Right kidney (tissue), 9 donors: ENCODE measurements at places on chromosomes 11 and 22.
A peak's percentile ranks its signal among the peaks of the same experiment; 100 is the strongest.

DNA sequence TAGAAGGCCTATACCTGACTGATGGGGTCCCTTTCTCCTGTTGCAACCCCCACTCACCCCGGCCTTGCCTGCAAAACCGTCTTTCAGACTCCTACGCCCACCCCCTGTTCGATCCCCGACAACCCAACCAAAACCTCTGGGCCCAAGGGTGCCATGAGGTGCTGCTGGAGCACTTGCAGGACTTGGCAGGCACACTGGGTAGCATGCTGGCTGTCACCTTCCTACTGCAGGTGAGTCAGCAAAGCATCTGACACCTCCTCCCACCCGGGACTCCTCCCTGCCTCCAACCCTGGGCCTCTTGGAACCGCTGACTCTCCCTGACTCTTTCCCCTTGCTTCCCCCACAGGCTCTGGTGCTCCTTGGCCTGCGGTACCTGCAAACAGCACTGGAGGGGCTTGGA is 1.2 kb downstream of the ROM1 start:
- DNase-seq: no peak

- peak; percentile 80 for DNase-seq
These were observed at the start of gene KCNE3 for GRCh38 chr11:74466916-74467885. KCNE3 (minus strand) TSS chr11:74467549; CDS start chr11:74457563, 9,986 bp downstream.

- DNase-seq: no peak
These were observed 91.9 kb downstream of the WT1 start for GRCh38 chr11:32343325-32344008.

DNA sequence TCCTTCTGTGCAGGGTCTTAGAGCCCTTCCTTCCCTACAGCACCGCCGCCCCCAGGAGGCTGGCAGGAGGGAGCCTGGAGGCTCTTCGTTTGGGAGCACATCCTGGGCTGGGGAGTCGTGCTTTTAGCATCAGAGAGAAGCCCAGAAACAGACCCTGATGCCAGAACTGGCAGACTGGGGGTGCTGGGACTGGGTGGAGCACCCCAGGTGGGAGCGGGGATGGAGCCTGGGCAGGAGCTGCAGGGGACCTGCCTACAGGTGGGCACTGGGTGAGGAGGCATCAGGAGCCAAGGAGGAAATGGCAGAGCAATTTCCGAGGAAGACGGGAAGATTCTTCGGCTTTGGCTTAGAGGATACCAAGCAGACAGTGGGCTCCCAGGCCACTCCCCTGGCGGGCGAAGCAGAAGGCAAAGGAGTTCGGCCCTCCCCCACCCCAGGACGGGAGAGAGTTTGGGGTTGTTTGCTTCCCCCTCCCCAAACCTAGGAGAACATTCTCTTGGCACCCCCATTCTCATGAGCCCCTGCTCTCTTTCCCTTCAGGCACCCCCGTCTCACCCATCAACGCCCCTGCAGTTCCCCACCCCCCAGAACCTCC is 1.1 kb downstream of the SYT7 start:
- no peak for DNase-seq

- no peak for DNase-seq
These were observed 478.8 kb upstream of the RAG2 start for GRCh38 chr11:37076866-37077265.

DNA sequence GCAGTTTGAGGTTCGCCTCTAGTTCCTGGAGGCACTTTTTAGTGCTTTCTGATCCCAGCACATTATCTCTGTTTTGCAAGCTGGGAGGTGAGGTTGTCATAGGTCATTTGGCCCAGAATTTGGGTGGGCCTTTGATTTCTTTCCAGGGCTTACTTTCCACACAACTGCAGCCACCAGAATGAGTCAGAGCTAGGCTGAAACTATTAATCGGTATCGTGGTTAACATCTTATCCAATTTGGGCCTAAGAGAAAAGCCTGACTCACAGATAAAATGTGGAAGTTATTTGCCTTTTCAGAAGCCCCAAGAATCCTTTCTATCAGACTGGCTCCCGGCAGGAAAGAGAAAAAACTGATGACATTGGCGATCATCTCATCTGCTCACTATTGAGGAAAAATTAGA is 166.4 kb downstream of the KIRREL3 start:
- DNase-seq: no peak

DNA sequence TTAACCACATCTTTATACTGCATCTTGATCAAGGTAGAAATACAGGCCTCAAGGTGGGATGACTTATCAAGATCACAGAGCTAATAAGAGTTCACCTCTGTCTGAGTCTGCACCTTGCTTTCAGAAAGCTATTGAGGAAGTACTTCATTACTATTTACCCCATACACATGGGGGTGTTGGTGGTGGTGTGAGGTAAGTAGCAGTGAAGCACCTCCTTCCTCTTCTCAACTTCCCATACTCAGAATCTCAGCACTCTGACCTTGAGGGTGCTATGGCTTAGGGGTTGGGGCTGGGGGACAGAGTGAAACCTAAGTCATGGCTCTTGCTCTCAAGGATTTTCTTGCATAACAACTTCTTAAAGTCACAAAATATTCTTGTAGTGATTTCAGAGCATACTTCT is 56.9 kb downstream of the ME3 start:
- DNase-seq: no peak

GRCh38 chr22:49151256-49152126 is 676.2 kb downstream of the BRD1 start:
- no peak for DNase-seq

- DNase-seq: no peak
These were observed 64.4 kb upstream of the PARVG start for GRCh38 chr22:44116331-44116730.

- DNase-seq: no peak
These were observed 36.9 kb downstream of the OR4D9 start for GRCh38 chr11:59548309-59548656.

DNA sequence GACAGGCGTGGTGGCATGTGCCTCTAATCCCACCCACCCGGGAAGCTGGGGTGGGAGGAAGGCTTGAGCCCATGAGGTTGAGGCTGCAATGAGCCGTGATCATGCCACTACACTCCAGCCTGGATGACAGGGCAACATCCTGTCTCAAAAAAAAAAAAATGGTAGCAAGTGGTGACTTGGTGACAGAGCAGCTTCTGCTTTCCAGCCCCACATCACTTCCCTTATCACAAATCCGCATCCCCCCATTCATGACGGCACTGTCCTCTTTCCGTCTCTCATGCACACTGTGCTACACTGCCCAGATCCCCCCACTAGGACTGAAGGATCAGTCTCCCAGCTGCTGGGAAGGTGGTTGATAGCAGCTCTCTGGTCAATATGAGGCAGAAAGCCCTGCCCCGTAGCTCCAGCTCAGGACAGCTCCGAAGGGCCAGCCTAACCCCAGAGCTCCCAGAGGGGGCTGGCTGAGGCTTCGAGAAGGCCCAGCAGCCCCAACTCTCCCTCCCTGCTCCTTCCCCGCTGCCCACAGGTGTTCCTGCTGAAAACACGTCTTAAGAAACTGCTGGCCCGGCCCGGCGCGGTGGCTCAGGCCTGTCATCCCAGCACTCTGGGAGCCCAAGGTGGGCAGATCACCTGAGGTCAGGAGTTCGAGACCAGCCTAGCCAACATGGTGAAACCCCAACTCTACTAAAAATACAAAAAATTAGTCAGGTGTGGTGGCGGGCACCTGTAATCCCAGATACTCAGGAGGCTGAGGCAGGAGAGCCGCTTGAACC is 15.9 kb downstream of the PGA5 start:
- no peak for DNase-seq

DNA sequence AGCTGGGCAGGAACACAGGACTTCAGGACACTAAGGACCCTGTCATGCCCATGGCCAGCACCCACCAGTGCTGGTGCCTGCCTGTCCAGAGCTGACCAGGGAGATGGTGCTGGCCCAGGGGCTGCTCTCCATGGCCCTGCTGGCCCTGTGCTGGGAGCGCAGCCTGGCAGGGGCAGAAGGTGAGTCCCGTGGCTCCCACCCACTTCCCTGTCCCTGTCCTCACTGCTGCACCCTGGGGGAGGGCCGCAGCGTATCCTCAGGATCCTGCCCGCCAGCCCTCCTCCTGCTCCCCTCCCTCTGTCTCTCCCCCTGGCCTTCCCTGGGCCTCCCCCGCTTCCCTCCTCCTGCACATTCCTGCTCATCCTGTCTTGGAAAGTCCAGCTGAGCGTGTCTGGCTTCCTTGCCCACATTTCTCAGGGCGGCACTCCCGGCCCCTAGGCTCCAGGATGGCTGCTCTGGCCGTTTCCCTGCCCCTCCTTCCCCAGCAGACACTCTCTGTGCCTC is 8.7 kb downstream of the CSF2RB start:
- DNase-seq: peak; percentile 48

DNA sequence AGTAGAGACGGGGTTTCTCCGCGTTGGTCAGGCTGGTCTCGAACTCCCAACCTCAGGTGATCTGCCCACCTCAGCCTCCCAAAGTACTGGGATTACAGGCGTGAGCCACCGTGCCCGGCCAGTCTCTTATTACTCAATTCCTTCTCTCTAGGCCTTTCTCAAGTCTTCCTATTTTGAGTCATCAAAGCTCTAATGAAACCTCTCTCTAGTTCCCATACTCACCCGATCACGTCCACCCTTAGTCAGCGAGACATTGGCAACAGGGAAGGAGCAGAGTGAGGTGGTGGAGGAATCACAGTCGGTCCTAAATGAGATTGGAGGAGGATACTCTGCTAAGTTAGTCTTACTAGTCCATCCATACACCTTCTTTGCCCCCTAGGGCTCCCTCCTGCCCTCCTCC is 5.0 kb downstream of the BSCL2 start:
- DNase-seq: no peak

DNA sequence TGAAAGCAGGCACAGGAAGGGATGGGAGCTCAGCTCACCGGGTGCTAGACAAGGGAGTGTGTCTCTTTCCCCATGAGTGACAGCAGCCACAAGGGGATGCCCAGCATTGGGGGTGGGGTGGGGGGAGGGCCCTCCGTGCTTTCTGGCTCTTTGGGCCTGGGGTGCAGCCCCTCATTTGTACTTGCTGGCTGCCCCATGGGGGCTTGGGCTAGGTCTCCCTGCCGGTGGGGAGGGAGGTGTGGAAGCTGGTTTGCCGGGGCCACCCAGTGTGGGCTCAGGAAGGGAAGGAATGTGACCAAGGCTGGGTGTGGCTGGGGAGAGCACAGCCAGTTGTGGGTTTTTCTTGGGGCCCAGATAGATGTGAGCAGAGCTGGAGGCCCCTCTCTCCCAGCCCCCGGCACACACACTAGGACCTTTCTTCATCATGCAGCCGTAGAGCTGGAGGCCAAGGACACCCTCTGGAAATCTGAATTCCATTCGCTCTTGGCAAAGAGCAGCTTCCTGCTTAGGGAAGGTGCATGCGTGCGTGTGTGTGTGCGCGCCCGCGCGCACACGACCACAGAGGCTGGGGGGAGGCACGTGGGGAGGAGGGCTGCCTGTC is 25.8 kb downstream of the KCNQ1OT1 start:
- no peak for DNase-seq

- DNase-seq: no peak
These were observed 302.1 kb downstream of the CADM1 start for GRCh38 chr11:115202074-115202473.

- no peak for DNase-seq
These were observed 16.5 kb downstream of the BRD1 start for GRCh38 chr22:49811020-49811791.
